Ovary (tissue), 10 donors: ENCODE measurements at places on chromosomes 16 and 17. TPM values are rescaled to one million over a fixed set of nuclear protein-coding genes. Genes with fewer than 3 reads are reported as not detected.
A peak's percentile ranks its signal among the peaks of the same experiment; 100 is the strongest.

HBZ gene
- not detected for total RNA-seq

DNA sequence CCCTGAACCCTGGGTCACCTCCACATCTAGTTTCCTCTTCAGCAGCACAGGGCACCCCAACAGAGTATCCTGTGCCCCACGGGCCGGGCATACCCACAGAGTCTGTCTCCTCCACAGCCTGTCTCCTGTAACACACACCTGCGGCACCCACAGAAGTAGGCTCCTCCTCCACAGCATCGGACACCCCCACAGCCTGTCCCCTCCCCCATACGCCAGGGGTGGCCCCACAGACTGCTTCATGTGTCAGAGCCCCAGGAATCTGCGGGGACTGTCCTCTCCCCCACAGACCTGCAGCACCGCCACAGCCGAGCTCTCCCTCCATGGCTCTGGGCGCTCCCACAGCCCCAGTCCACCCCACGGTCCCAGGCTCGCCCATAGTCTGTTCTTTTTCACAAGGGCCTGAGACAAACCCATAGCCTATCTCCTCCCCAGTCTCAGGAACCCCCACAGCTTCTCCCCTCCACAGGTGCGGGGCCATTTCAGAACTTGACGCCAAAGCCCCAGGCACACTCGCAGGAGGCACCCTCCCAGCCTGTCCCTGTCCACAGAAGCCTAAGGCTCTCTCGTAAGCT is 1.4 kb downstream of the KIAA0753 start:
- peak overlapping the region; percentile 76 for H3K4me3 ChIP-seq
- H3K4me1 ChIP-seq, result peaks cover 18% of the 10 kb centered on the region
- no peak overlapping the region for H3K27ac ChIP-seq
- peak; percentile 31 for DNase-seq
- H3K27me3 ChIP-seq, result no peaks in the 10 kb centered on the region

ALOXE3 gene
- total RNA-seq, result not detected

GRCh38 chr16:8730335-8730915 is 56.0 kb downstream of the ABAT start:
- H3K4me3 ChIP-seq, result no peak overlapping the region
- no peaks in the 10 kb centered on the region for H3K27me3 ChIP-seq
- no peaks in the 10 kb centered on the region for H3K36me3 ChIP-seq
- no peaks in the 10 kb centered on the region for H3K4me1 ChIP-seq

DNA sequence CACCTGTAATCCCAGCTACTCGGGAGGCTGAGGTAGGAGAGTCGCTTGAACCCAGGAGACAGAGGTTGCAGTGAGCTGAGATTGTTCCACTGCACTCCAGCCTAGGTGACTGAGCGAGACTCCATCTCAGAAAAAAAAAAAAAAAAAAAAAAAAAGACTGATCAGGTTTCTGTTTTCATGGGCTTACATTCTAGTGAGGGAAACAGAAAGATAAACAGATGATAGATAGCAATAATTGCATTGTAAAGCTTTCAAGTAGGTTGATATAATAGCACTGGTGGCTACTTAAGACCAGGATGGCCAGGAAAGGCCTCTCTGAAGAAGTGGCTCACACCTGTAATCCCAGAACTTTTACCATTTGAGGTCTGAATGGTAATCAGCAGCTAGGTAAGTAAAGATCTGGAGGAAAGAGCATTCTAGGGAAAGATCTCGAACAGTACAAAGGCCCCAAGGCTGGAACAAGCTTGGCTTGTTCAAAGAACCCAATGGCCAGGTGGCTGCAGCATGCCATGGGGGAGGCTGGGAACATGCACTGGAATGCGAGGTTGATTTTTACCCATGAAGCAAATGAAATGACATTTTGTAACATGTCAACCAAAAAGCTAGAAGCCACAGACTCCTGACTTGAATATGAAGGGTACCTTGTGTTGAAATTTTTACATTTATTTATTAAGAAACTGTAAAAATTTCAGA is 108.3 kb upstream of the DHX40 start:
- no peaks in the 10 kb centered on the region for H3K4me1 ChIP-seq
- no peaks in the 10 kb centered on the region for H3K27me3 ChIP-seq
- H3K4me3 ChIP-seq, result no peak overlapping the region
- H3K36me3 ChIP-seq, result no peaks in the 10 kb centered on the region
- no peak overlapping the region for H3K27ac ChIP-seq
- no peak for DNase-seq

DNA sequence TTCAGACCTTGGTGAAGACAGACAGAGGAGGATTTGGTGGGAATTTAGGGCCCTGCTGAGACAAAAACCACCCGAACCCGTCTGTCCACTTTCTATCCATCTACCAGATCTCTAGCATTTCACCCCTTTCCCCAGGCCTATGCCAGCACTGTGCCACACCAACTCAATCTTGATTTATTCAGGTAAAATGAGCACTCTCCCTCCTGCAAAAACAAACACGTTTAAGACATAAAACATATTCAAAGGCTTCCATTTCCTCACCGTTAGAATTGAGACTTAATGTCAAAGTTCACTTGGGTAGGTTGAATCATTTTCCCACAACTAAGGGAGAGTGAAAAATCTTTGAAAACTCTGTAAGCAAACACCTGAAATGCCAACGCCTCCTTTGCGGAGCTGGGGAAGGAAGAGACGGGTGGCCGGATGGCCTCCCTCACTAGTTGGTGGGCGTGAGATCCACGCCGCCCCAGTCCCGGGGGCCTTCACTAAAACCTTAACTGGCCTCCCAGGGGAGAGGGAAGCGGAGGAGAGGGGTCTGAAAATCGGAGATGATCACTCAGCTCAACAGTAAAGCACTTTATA is 862 bp downstream of the DCAKD start:
- no peaks in the 10 kb centered on the region for H3K36me3 ChIP-seq
- peak overlapping the region; percentile 83 for H3K27ac ChIP-seq
- DNase-seq, result no peak
- H3K4me1 ChIP-seq, result peaks cover 4% of the 10 kb centered on the region

GRCh38 chr16:1007284-1007850 is 25.8 kb downstream of the SOX8 start:
- H3K27me3 ChIP-seq, result no peaks in the 10 kb centered on the region
- no peak overlapping the region for H3K4me3 ChIP-seq

DNA sequence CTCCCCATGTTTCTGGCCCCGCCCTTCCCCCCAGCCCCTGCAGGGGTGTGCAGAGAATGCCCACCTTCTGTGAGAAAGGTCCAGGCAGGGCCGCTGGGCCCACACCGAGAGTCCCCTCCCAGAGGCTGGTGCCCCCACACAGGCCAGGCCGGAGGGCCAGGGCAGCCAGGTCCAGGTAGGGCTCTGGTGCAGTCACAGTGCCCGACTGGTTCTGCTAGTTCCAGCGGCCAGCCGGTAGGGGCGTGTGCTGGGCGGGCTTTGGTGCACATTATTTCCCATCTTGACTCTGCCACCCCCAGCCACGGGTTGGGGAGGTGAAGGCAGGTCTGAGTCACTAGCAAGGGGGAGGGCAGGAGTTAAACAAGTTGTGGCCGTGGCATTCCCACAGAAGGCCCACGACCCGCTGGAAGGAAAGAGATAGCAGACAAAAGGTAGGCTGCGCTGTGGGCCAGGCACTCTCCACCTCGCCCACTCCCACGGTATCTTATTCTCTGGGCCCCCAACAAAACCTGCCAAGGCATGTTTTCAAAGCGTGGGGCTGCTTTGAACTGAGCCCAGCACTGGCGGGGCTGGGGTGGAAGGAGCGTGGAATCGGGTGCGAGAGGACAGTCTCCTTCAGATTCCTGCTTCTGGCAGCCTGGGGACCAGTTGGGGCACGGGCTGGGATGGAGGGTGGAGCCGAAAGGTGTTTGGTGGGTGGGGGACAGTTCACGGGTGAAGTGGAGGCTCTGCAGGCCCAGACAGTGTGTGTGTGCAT is 1.9 kb downstream of the EPN3 start:
- DNase-seq, result no peak
- H3K27me3 ChIP-seq, result no peaks in the 10 kb centered on the region
- no peaks in the 10 kb centered on the region for H3K36me3 ChIP-seq
- peaks cover 9% of the 10 kb centered on the region for H3K4me1 ChIP-seq

- no peaks in the 10 kb centered on the region for H3K36me3 ChIP-seq
- H3K27me3 ChIP-seq, result no peaks in the 10 kb centered on the region
- H3K4me3 ChIP-seq, result no peak overlapping the region
- H3K4me1 ChIP-seq, result no peaks in the 10 kb centered on the region
- H3K27ac ChIP-seq, result no peak overlapping the region
- DNase-seq, result peak; percentile 15
These were observed 50.7 kb upstream of the TNRC6C start for GRCh38 chr17:77907497-77908461.

MYH13 gene
- not detected for total RNA-seq

PRAC1 gene
- not detected for total RNA-seq

GRCh38 chr17:33375103-33375502 is 82.0 kb upstream of the ASIC2 start:
- no peaks in the 10 kb centered on the region for H3K4me1 ChIP-seq
- no peak overlapping the region for H3K4me3 ChIP-seq
- no peak for DNase-seq

MT1A gene
- 2.8 TPM for total RNA-seq

GRCh38 chr17:36535669-36536081 is 888 bp downstream of the PIGW start:
- no peaks in the 10 kb centered on the region for H3K27me3 ChIP-seq
- no peak overlapping the region for H3K27ac ChIP-seq
- H3K4me1 ChIP-seq, result peaks cover 4% of the 10 kb centered on the region
- no peak for DNase-seq
- H3K36me3 ChIP-seq, result no peaks in the 10 kb centered on the region

SLC5A11 gene
- not detected for total RNA-seq

DNA sequence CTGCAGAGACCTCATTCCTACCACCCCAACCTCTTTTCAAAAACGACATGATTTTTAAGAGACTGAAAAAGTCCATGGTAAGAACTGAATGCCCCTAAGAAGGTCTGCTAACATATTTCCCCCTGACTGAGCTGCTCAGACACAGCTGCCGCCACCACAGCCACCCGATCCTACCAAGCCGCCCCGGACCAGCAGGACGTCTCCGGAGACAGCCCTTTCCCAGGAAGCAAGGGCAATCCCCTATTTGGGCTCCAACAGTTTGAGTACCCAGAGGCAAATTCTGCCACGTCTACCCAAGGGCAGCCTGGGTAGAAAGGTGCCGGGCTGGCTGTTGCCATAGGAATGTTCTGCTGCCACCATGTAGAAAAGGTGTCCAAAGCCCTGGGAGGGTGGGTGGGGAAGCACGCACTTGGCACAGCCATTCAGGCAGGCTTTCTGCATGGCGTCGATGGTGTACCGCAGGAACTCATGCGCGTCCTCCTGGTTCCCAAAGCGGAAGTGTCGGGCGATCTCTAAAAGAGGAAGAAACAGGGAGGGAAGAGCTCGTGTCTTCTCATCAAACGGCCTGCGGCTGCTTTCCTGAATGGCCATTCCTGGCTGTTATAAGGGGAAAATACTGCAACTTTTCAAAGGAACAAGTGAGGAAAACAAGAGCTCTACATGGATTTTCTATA is 13.6 kb downstream of the USP36 start:
- no peaks in the 10 kb centered on the region for H3K4me1 ChIP-seq
- H3K4me3 ChIP-seq, result no peak overlapping the region
- H3K27me3 ChIP-seq, result no peaks in the 10 kb centered on the region
- H3K36me3 ChIP-seq, result no peaks in the 10 kb centered on the region

DNA sequence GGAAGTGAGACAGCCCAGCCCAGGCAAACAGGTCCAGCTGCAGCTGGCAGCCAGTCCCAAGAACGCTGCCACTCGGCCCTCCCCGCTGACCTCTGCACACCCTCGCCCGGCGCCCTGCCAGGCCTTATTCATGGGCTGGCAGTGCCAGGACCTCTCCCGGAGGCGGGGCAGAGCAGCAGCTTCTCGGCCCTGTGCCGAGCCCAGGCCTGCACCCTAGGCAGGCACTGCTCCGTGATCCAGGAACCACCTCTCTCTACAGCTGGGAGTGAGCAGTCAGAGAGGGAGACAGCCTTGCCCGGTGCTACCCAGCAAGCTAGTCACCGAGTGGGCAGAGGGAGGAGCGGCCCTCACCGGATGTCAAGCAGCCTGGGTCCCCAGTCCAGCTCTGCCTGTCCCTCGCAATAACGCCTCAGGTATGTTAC is 79.9 kb upstream of the CBX4 start:
- no peaks in the 10 kb centered on the region for H3K36me3 ChIP-seq
- no peak overlapping the region for H3K4me3 ChIP-seq
- H3K27ac ChIP-seq, result no peak overlapping the region
- peak; percentile 71 for DNase-seq
- peaks cover 2% of the 10 kb centered on the region for H3K4me1 ChIP-seq

DNA sequence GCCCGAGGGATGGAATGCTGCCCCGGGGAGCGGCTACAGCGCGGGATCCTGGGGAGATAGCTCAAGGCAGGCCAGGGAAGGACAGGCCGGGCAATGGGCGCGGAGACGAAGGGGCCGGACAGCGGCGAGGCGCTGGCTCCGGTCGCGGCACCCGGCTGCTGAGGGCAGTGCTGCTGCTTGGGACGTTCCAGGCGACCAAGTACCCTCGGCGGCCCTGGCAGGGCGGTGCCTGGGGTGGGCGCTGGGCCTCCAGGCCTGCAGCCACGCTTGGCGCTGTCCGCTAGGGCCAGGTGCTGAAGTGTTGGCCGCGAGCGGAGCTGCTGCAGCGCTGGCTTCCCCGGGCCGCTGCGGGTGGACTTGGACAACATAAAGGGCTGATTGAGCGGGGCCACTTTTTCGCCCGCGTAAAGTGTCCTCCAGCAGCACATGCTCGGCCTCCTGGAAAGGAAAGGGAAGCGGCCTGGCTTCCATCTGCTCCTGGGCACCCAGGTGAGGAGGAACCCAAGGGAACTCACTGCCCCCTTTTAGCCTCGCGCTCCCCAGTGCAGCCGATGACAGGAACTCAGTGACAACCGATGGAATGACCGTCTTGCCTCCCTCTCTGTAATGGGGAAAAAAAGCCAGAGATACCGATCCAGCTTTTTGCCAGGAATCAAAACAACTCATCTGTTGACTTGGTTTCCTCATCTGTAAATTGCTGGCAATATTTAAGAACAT is 23.7 kb downstream of the CLEC3A start:
- H3K36me3 ChIP-seq, result no peaks in the 10 kb centered on the region
- no peak overlapping the region for H3K27ac ChIP-seq
- peaks cover 3% of the 10 kb centered on the region for H3K4me1 ChIP-seq
- H3K27me3 ChIP-seq, result no peaks in the 10 kb centered on the region
- DNase-seq, result peak; percentile 61

- no peak for DNase-seq
- H3K4me3 ChIP-seq, result no peak overlapping the region
- H3K4me1 ChIP-seq, result no peaks in the 10 kb centered on the region
- no peaks in the 10 kb centered on the region for H3K36me3 ChIP-seq
- no peaks in the 10 kb centered on the region for H3K27me3 ChIP-seq
These were observed 16.6 kb downstream of the DPEP1 start for GRCh38 chr16:89629827-89630610.

DNA sequence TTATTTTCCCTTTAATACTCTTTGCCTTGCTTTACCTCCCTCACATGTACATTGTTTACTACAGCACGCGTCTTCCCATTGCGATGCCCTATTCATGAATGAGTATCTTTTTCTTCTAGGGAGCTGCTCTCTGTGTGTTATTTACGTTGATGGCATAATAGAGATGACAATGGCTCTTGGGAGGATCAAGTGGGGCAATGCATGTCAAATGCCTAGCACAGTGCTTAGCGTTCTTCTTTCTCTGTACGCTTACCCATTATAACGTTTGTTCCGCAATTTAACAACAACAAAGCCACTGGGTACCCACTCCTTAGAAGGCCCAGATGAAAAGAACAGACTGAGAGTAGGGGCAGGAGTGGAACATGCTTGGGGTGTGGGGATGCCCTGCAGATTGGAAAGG is 271.6 kb upstream of the TNRC6C start:
- H3K27ac ChIP-seq, result no peak overlapping the region
- no peaks in the 10 kb centered on the region for H3K4me1 ChIP-seq
- H3K27me3 ChIP-seq, result no peaks in the 10 kb centered on the region

GRCh38 chr17:59387351-59388068 is 56.1 kb downstream of the YPEL2 start:
- no peaks in the 10 kb centered on the region for H3K27me3 ChIP-seq
- H3K4me3 ChIP-seq, result no peak overlapping the region
- no peak for DNase-seq
